Mesendoderm (in vitro differentiated cells): ENCODE measurements at places on chromosomes 5 and 9.

GRCh38 chr9:129878291-129878690, 43.0 kb downstream of the USP20 start:
- no peak for DNase-seq

- DNase-seq: no peak
These were observed 5.1 kb downstream of the TYRP1 start for GRCh38 chr9:12698266-12698665.

GRCh38 chr9:109164042-109164441, 3.0 kb downstream of the FRRS1L start:
- no peak for DNase-seq

- DNase-seq: no peak
These were observed 25.9 kb upstream of the SUB1 start for GRCh38 chr5:32559411-32559810.
